ENCODE measurements at places on chromosomes 7 and 10.

- no peak for DNase-seq
Observed at GRCh38 chr7:150875791-150876190, 23.5 kb downstream of the AOC1 start.

DNA sequence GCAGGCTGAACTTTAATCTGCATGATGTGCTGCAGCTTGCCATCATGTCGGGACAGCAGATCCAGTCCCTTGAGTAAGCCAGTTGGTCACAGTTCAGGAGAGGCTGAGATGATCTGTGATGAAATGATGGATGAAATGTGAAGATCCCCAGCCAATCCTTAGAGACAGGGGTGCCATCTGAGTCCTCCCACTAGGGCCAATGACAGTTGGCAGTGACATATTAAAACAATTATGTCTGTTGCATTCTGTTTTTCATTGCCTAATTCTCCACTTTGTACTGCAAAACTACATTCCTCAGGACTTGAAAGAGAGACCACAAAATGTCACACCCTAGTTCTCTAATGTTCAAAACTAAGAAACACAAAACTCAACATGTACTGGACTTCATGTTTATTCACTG is 66.3 kb upstream of the CAV2 start:
- no peak for DNase-seq

DNA sequence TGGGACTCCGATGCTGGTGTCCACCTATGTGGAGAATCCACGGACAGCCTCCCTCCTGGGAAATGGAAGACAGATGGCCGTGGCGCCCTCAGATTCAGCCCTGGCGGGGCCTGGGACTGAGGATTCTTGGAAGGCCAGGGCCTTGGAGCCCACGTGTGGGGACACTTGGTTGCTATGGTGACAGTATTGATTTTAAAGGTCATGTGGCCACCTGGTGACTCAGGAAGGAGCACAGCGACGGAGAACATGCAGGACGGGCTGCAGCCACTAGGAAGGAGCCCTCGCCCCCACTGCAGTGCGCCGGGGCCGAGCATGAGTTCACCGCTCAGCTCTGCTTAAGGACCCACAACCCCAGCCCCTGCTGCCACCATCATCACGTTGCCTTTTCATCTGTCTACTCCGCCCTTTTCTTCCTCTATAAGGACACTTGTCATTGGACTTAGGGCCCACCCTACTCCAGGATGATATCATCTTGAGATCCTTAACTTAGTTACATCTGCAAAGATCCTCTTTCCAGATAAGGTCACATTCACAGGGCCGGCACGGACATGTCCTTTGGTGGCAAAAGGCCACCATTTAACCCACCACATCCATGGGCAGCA is 3.7 kb upstream of the STK32C start:
- peak; percentile 5 for DNase-seq

DNA sequence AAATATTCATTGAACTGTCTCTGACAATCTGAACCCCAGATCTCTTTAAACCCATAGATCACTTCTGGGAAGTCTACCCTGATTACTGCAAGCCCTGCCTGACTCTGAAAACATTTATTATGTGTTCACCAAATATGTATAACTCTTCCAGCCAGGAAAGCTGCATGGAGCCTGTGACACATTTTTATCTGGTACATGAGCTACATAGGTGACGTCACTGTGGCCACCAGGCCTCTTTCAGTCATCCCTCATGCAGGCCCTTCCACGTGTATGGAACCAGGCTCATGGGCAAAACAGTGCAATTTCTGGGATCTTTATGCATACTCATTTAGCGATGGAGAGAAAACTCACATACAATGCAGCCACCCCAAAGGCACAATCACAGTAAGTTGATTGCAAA is 133.9 kb upstream of the NUPR2 start:
- DNase-seq = no peak

GRCh38 chr7:33950047-33950714 is 44.8 kb downstream of the BMPER start:
- DNase-seq = no peak

GRCh38 chr7:118918556-118918955 is 694.1 kb downstream of the ANKRD7 start:
- DNase-seq = peak; percentile 72

- DNase-seq = no peak
Observed at GRCh38 chr7:81777697-81778096, 7.8 kb upstream of the HGF start.

GRCh38 chr7:155897758-155898386 is 85.6 kb upstream of the SHH start:
- no peak for DNase-seq

DNA sequence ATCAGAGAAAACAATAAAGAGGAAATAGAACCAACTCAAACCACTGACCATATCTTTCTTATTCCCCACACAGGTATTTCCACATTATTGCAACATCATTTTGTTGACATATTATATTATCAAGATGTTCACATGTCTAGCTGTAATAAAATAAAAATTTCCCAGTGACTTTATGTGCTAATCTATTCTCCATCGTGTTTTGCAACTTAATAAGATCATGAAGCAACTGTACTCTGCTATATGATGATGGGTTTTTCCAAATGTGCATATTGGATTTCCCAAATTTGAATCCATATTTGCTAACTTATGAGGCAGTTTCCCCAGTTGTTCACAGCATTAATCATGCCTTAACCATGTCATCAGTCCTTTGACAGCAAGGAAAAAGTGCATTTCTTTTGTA is 127.8 kb downstream of the ITGB8 start:
- DNase-seq = no peak

GRCh38 chr10:124239134-124239533 is 145.7 kb upstream of the CHST15 start:
- no peak for DNase-seq

GRCh38 chr10:47402641-47403301 is 18.7 kb upstream of the ZNF488 start:
- DNase-seq = no peak

- no peak for DNase-seq
Observed at GRCh38 chr7:3042861-3043489, 692 bp downstream of the CARD11 start.

- no peak for DNase-seq
Observed at GRCh38 chr7:156334636-156335035, 305.9 kb upstream of the RNF32 start.

GRCh38 chr7:26367219-26367711 is 75.6 kb downstream of the SNX10 start:
- DNase-seq = no peak

DNA sequence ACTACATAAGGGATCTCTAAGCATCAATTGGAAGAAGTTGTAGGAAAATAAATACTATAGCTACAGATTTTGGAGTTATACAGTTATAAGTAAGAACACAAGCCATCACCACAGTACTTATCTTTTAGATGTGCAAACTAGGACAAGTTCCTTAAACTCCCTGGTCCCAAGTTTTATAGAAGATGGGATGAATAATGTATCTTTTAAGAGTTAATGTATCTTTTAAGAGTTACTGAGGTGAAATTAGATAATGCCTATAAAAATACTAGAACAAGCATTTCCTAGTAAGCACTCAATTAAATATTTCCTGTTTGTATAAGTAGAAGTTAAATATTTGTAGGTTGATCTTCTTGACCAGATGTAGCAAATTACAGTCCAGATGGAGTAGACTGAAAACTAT is 56.8 kb downstream of the SEMA3A start:
- DNase-seq = no peak

GRCh38 chr10:86020134-86020533 is 346.5 kb downstream of the GRID1 start:
- DNase-seq = peak; percentile 47

- DNase-seq = no peak
Observed at GRCh38 chr7:119936836-119937235, 336.1 kb upstream of the KCND2 start.

DNA sequence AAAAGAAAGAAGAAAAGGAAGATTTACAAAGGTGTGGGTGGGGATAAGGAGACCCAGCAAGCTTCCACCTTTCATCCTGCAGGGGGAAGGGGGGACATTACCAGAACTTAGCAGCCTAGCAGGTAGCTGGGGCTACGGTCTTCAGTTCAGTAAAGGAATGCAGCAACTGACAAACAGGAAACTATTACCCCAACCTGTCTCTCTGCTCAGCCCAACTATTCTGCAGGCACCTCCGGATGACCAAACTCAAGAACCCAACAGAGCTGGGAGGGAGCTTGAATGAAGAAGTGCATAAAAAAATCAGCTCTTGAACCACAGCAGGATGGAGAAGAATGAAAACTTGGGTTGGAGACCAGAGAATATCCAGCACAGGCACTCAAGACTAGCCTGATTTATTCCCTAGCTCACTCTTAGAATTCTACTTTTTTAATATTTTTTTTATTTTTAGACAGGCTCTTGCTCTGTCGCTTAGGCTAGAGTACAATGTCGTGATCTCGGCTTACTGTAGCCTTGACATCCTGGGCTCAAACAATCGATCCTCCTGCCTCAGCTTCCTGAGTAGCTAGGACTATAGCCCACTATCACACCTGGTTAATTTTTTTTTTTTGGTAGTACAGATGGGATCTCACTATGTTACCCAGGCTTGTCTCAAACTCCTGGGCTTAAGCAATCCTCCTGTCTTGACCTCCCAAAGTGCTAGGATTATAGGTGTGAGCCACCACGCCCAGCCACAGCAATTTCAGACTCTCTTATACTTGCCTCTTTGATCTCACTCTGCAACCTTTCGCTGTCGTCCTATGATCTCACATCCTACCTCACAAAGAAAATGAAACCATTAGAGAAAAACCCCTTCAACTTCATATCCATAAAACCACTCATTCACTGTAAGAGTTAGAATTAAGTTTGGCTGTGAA is 18.5 kb upstream of the C10orf67 start:
- DNase-seq = no peak

- no peak for DNase-seq
Observed at GRCh38 chr7:44217852-44218402, 17.1 kb downstream of the YKT6 start.

- no peak for DNase-seq
Observed at GRCh38 chr10:110704906-110705476, 60.9 kb downstream of the RBM20 start.

GRCh38 chr10:79045566-79046175 is 23.1 kb upstream of the ZMIZ1 start:
- no peak for DNase-seq

DNA sequence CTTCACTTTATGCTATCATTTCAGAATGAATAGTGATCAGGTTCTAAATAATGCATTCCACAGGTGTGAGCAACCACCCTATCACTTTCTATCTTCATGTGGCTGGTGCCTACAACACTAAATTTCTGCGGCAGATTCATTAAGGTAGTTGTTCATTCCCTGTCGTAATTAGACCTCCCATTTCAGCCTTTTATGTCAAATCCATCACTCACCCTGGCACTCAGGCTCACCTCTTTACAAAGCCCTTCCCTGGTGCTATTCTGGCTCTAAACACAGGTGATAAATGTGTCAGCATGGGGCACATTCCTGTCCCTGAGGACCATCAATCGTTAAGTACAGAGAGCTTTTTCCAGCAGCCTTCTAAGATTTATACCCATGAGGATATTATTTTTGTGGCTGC is 300.0 kb upstream of the C7orf33 start:
- DNase-seq = no peak

DNA sequence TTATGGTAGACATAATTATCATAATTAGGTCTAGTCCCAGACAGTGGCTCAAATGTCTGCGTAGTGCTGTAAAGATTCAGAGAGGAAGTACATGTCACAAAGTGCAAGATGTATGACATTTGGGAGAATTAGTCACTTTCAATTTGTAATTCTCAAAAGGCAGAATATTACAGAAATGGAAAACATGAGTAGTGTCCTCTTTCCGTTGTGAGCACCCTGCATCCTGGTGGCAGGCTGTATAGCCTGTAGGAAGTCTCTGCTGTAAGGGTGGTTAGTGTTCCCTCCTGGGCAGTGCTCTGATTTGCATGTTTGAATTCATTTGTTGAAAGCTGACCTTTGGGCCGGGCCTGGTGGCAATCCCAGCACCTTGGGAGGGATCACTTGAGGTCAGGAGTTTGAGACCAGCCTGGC is 17.0 kb downstream of the CDK14 start:
- no peak for DNase-seq

GRCh38 chr7:121153411-121153810 is 164.9 kb downstream of the CPED1 start:
- no peak for DNase-seq

- no peak for DNase-seq
Observed at GRCh38 chr10:36017137-36017536, 375.0 kb upstream of the FZD8 start.

- DNase-seq = no peak
Observed at GRCh38 chr7:116229366-116229765, 19.0 kb downstream of the TES start.

- no peak for DNase-seq
Observed at GRCh38 chr10:58851606-58852005, 324.8 kb upstream of the PHYHIPL start.

DNA sequence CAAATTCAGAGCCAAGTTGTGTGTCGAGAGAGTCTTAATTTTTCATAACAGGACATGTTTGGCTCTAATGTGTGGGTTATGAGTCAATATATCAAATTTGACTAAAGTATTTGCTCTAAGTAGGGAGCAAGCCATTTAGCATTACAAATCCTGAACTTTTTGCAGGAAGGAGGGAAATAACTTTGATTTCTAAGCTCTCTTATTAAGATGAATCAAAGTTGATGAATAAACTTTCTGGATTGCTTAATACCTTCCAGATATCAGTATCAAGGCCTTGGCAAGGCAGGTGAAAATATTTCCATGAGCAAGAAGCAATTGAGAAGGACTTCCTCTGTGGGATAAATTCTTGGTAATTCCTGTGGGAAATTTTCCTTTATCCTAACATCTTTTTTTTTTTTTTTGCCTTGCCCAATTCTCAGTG is 258.8 kb downstream of the AHR start:
- DNase-seq = no peak

GRCh38 chr7:68694656-68695055 is 903.6 kb upstream of the AUTS2 start:
- DNase-seq = no peak

DNA sequence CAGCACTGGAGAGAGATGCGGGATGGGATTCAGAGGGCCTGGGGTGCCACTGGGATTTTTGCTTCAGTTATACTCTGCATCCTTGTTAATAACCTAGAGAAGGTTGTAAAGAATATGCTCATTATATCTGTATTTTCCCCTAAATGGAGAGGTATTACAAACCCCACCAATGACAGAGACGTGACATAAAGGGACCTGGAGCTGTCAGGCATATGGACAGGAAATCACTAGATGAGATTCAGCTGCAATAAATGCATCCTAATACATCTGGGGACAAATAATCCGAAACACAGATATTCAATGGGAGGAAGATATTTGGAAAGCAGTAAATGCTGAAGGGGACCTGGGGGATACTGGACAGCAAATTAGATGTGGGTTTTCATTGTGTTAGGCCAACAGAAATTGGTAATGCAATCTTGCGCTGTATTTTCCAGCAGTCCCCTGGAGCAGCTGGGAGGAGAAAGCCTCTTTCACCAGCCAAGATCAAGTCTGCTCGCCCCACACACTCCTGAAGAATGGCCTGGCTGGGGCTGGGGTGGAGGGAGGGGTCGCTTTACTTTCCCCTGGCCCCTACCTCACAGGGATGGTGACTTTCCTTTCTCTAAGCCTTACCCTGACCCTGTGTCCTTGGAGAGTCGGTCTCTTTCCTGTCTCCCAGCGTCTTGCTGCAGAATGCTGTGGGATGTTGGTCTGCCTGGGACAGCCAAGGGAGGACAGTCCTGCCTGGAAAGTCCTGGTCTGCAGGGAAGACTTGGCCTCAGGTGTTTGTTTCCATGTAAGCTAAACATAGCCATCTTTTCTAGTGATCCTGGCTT is 653.8 kb downstream of the LRMDA start:
- no peak for DNase-seq

GRCh38 chr10:98097616-98098015 is 36.8 kb upstream of the R3HCC1L start:
- peak; percentile 59 for DNase-seq
